NCI-H146 (cell line): ENCODE measurements at places on chromosomes 2 and 18.
A peak's percentile ranks its signal among the peaks of the same experiment; 100 is the strongest.

- no peak for DNase-seq
Measured at GRCh38 chr2:120503793-120504571, 158.0 kb downstream of the INHBB start.

- DNase-seq, result no peak
Measured at GRCh38 chr2:218296847-218297246, 4.5 kb upstream of the TMBIM1 start.

GRCh38 chr2:173749315-173749714 lies 215.9 kb downstream of the SP3 start:
- no peak for DNase-seq

DNA sequence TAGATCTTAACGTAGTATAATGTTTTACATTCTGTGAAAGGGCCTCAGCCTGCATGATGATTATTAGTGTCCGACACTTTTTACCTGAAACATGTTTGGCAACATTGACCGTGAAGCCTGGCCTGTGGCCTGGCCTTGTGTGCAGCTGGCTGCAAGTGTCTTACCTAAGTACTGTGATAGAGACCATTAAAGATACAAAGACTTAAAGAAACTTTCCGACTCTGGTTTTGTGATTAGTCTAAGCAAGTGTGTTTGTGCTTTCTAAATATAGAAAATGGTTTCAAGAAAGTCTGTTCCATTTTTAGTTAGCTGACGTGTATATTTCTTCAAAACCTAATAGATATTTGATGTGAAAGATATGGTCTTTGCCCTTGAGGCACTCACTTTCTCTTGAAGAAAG lies 601.8 kb downstream of the LRP1B start:
- DNase-seq, result no peak

DNA sequence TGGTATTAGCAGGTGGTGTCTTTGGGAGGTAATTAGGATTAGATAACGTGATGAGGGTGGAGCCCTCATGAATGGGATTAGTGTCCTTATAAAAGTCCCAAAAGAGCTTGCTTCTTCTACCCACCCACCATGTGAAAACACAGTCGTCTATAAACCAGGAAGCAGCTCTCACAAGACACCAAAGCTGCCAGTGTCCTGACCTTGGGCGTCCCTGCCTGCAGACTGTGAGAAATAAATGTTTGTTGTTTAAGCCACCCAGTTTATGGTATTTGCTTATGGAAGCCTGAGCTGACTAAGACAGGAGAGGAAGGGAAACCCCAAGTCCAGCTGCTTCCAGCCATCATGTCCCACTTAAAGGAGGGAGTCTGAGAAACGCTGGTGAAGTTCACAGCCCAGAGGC lies 13.6 kb downstream of the ADI1 start:
- DNase-seq, result no peak

- DNase-seq, result no peak
Measured at GRCh38 chr18:56662063-56662408, 10.9 kb downstream of the WDR7 start.

DNA sequence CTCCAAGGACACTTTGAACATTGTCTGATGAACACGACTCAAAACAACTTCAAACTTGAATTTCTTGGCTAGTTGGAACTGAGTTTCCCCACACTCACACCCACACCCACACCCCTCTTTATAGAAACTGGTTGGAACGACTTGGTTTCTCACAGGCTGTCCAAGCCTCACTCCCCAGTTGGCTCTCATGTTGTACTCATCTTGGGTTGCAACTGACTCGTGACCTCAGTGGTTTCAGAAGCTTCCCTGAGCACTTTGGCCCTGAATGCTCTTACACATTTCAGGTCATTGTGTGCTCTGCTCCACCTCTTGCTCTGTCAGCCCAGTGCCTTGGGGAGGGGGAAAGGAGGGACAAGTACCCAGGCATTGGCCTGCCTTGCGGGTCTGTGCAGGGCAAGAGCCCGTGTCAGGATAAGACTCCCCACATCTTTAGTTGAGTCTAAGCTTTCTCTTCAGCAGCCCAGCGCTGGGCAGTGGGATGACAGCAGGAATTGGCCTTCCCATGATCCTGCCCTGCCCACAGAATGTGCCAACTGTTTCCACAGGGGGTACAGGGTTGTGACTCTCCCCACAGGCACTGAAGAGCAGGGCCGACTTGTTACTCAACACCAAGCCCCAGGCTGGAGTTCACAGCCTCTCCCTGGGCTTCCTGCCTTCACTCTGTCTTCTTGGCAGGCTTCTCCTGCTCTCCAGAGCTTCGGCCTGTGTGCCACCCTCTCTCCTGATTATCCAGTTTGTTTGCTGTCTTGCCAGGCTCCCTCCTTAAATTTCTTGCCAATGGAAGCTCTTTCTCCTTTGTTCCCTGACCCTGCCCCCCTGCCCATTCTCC lies 104.6 kb downstream of the RTN4 start:
- no peak for DNase-seq

DNA sequence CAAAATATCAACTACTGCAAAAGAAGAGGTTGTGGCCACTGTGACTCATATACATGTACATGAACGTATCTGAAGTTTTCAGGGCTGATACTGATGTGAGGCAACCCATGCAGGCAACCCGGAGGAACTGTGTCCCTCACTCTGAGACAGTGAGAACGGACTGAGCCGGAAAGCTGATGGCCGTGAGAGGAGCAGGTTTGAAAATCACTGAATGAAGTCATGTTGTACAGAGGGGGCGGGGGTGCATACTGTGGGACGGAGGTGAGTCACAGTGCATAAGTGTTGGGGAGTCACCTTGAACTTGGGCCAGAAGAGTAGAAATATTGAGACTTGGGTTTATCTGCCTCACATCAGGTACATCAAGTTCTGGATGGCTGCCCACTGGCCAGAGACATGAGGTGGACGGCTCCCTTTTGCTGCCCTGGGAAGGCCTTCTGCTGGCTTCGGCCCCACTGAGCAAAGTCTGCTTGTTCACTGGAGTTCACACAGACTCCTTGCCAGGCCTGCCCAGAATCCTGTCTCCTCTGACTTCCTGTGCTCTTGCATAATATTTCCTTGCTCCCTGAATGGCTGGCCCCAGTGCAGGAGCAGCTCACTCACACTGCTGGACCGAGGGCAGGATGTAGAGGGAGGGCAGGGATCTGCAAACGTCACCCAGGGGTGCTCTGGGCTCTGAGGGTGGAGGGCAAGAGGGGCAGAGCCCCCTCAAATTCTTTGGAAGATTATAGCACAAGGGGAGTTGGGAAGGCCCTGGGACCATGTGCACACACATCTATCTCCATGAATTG lies 18.1 kb downstream of the EPAS1 start:
- no peak for DNase-seq

DNA sequence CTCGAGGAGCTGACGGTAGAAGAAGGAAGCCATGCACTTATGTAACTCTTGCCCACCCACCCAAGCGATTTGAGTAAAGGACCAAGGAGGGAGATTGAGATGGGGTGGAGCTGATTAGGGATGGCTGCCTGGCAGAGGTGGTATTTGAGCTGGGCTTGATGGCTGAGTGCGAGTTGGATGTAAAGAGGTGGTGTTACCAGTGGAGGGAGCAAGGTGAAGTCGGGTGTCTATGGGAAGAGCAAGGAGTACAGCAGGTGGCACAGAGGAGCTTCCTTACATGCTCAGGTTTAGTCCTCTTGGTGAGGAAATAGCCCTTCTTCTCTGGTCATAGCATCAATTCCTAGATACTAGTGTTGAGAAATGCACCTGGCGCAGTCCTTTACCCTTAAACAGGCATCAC lies 294.2 kb upstream of the SKOR2 start:
- no peak for DNase-seq

GRCh38 chr18:72672364-72673184 lies 128.4 kb upstream of the CBLN2 start:
- peak; percentile 49 for DNase-seq

GRCh38 chr2:172510548-172510947 lies 45.3 kb upstream of the PDK1 start:
- no peak for DNase-seq

- DNase-seq, result no peak
Measured at GRCh38 chr2:1541040-1541439, 127.8 kb downstream of the TPO start.

DNA sequence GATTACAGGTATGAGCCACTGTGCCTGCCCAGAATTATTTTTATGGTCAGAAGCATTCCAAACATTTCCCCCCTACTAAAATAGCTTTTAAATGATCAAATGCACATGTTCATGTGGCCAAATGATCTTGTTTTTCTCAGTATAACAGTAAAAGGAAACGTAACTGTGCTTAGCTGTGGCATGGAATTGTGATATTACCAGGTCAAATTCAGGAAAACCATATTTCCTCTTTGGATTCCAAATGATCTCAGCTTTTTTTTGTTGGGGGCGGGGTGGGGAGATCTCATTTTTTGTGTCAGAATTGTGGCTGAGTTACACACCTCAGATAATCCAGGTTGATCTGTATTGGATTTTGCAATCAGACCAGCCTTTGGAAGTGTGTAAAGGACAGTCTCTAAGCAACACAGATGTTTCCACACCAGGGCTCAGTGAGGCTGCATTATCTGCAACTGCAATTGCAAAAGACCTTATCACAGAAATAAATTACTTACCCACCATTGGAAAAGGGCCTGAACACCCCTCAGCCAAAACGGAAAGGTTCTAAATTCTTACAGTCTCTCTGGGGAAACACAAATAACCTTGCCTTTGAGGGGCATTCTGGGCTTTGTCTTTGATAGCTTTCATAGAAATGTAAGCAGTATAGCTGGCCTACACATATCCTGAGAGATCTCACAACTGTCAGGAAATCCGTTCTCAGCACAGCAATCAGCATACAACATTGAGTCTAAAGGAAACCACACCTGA lies 8.4 kb downstream of the CASP10 start:
- no peak for DNase-seq

- DNase-seq, result peak; percentile 92
Measured at GRCh38 chr2:70084973-70085710, 2.1 kb upstream of the PCBP1 start.

GRCh38 chr18:58541789-58542425 lies 87.0 kb downstream of the ALPK2 start:
- DNase-seq, result no peak

DNA sequence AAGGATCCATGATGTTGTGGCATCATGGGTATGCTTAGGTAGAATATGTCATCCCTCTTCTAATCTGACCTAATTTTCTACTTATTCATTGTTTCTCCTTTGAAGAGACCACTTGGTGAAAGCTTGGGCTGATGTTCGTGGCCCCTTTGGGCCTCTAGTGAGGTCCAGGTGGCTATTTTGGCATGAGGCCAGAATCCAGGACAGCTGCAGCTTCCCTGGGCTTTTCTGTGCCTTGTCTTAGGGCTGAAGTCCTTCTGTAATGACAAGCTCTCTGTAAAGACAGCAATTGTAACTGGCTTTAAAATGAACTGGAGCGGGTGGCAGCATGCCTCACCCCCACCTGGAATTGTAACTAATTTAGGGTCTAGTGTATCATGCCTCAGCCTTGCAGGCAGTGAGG lies 15.6 kb upstream of the MC2R start:
- no peak for DNase-seq

DNA sequence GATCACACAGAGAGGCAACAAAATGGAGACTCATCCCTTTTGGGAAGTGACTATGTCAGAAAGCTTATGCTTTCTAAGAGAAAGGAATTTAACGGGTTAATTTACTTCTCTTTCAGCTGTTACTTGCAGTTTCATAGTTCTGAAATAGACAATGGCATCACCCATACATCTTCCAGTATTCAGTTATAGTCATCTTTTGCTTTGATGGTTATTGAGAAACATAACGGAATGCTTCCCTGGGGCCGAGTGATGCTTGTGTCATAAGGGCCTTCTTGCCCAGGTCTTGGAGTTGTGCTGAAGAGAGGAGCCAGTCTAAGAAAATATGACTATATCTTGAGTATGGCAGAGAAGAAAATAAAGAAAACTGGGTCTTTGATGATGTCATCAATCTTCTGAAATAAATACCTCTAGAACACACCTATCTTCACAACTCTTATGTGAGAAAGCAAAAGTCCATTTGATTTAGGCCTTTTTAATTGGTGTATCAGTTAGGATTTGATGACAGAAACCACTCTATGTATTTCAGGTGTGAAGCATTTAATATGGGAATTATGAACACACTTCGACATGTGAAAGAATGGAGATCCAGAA lies 328.2 kb downstream of the LRRTM4 start:
- no peak for DNase-seq

- no peak for DNase-seq
Measured at GRCh38 chr2:160635488-160635887, 141.9 kb upstream of the RBMS1 start.

DNA sequence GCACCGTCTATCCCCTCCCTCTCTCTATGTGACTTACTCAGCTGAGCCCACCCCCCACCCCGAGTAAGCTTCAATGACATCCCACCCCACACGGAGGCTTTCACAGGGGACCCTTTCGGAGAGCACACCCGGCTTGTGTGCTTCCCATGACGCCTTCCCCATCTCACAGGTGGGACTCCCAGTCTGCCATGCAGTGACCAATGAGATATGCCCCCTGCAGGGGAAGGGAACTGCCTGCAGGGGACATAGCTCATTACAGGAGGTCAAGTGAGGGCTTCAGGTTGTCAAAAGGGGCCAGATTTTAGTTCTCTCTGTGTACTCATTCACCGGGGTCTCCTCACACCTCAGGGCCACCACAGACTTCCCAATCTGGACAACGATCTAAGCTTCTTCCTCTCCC lies 112.6 kb downstream of the GAREM1 start:
- no peak for DNase-seq

DNA sequence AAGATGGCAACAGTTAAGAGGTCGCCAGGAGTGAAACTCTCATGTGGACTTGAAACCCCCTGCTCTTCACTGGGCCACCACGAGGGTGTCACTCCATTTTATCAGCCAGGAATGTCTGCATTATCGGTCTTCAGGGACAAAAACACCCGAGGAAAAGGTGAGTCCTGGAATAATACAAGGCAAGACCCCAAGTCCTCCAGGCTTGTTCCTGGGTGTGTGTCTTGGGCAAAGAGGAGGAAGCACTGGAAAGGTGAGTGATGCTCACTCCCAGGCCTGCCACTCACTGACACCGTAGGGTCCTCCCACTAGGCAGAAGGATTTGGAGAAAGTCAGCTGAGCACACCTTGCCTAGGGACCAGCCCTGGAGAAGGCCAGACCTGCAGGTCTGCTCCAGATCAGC lies 86.9 kb downstream of the LOXHD1 start:
- no peak for DNase-seq

DNA sequence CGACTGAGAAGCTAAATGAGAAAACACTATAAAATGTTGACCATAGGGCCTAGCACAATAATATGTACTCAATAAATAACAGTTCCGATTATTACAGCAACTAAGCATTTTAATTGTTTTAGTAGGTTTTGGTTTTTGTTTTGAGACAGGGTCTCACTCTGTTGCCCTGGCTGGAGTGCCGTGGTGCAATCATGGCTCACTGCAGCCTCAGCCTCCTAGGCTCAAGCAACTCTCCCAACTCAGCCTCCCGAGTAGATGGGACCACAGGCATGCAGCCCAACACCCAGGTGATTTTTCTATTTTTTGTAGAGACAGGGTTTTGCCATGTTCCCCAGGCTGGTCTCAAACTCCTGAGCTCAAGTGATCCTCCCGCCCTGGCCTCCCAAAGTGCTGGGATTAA lies 54.1 kb downstream of the ESCO1 start:
- DNase-seq, result no peak
